Lung (tissue), 17 donors: ENCODE measurements at places on chromosomes 5 and 9. TPM values are rescaled to one million over a fixed set of nuclear protein-coding genes. Genes with fewer than 3 reads are reported as not detected.

- H3K27ac ChIP-seq = no peak overlapping the region
- no peaks in the 10 kb centered on the region for H3K4me1 ChIP-seq
- no peaks in the 10 kb centered on the region for H3K36me3 ChIP-seq
- no peak overlapping the region for H3K4me3 ChIP-seq
- DNase-seq = no peak
These were observed 22.1 kb downstream of the FAM170A start for GRCh38 chr5:119651486-119651885.

GRCh38 chr5:67291066-67291465 is 94.5 kb upstream of the CD180 start:
- no peaks in the 10 kb centered on the region for H3K4me1 ChIP-seq
- no peak overlapping the region for H3K4me3 ChIP-seq
- no peaks in the 10 kb centered on the region for H3K36me3 ChIP-seq
- no peaks in the 10 kb centered on the region for H3K27me3 ChIP-seq

Gene INSYN2B
- total RNA-seq = 0.63 TPM

GRCh38 chr5:15609076-15609725 is 109.2 kb downstream of the FBXL7 start:
- no peak for DNase-seq
- H3K36me3 ChIP-seq = no peaks in the 10 kb centered on the region
- H3K4me1 ChIP-seq = peaks cover 8% of the 10 kb centered on the region
- H3K27me3 ChIP-seq = no peaks in the 10 kb centered on the region
- H3K4me3 ChIP-seq = no peak overlapping the region

DNA sequence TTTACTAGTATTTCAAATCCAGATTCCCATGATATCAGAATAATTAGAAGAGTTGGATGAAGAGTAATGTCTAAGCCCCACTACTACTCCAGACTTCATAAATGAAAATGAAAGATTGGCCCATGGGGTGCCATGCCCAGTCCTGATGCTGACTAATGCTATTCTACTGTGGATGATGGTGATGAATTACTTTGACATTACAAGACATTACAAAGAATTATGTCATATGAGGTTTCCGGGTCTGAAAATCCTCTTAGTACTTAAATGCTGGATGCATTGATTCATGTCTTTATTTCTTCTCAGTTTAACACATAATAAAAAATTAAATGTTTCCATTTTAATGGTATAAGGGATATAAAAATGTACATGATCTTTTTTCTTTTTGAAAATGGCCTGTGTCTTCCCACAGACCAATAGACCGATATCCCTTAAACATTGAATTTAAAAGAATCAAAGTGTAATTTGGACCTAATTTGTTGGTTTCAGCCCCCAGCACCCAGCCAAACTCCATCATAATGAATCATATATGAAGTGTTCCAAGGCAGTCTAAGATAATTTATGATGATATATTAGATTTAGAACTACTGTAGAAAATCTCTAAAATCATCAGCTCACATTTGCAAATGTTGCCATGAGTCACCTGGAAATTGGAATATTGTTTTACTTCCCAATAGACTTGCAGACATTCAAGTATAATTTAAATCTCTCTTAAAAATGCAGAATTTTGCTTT is 223.6 kb upstream of the SGCD start:
- H3K36me3 ChIP-seq = no peaks in the 10 kb centered on the region
- no peak overlapping the region for H3K27ac ChIP-seq
- DNase-seq = no peak
- no peaks in the 10 kb centered on the region for H3K27me3 ChIP-seq
- H3K4me1 ChIP-seq = no peaks in the 10 kb centered on the region
- no peak overlapping the region for H3K4me3 ChIP-seq

Gene WDR36
- total RNA-seq = 34.3 TPM
